GM19239 (cell line): ENCODE measurements at places on chromosomes 3 and 15.

DNA sequence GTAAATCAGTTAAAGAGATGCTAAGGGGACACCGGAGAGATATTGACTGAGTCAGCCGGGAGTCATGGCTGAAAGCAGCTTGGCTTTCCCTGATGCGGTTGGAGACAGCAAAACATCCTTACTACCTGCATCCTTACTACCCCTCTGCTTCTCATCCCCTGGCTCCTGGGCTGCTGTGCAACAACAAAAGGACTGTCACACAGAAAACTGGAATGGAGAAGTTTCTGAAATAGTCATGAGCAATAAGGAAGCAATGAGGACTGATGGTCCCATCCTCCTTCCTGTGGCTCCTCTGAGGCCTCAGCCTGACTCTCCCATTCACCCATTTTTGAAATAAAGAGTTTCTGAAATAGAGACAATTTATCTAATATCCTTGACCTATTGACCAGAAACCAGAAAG lies 1.1 kb downstream of the HCLS1 start:
- no peak for DNase-seq

- no peak for DNase-seq
Measured at GRCh38 chr15:66919421-66919820, 146.0 kb upstream of the SMAD3 start.

DNA sequence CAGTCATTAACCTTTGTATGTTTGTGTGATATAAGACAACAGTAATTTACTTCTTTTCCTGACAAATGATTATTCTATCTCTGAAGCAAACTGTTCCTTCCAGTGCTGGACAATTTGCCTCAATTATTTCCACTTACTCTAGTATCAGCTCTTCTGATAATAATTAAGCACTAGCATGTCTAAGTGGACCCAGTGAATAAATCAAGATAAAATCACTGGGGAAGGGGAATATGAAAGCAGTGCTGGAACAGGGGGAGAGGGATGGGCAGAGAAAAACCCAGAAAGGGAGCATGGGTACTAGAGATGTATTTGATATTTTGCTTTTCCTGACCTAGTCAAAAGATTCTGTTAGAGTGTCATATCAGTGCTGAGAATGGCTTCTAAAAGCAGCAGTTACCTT lies 54.2 kb downstream of the SYN2 start:
- no peak for DNase-seq

GRCh38 chr3:189778340-189778950 lies 147.3 kb downstream of the TP63 start:
- DNase-seq: no peak

GRCh38 chr3:136044980-136045745 lies 79.6 kb downstream of the PPP2R3A start:
- no peak for DNase-seq

DNA sequence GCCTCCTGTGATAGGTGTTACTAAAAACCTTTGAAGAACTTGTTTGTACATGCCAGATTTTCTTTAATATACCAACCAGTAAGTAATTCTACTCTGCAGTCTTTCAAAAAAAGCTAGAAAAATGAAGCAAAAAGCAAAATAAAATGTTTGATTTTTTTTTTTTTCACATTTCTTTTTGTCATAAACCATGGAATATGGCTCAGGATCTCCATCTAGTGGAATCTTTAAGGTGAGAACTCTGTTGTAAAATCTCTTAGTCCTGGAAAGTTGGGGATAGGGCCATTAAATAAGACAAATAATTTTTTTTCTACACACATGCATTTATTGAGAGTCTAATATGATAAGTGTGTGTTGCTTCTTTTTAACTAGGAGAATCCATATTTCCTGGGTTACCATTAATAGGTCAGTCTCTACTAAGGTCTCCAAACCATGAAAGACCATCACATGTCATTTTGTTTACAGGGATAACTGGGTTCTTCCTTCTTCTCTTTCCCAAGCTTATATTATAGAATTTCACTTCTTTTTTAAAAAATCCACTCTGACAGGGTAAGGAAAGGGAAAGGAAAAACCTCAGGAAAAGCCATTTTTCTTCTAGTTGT lies 84.6 kb downstream of the SLC9A9 start:
- DNase-seq: no peak

DNA sequence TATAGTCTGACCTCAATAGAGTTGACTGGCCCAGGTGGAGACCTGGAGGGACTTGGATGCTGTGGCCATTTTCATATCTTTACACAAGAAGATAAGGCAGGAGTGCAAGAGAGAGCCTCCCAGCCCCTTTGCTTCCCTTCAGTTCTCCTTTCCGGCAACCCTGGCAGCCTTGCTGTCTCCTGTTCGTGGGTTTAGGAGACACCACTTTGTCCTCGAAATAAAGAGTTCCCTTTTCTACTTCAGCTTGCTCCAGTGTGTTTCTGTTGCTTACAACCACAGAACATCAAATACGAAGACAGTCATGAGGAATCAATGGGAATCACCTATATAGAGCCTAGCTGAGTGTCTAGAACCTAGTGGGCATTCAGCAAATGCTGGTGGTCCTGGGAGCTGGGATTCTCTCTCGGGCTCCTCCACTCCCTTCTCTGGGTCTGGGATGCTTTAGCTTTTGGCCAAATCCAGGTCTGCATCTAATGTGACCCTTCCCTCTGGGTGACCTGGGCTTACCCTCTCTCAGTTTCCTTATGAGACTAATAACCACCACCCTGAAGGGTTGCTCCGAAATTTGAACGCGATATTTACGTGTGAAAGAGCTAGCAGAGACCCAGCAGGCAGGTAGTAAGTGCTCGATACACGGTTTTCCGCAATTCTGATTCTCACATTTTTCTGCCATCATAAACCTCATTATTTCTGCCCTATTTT lies 44.5 kb downstream of the PCSK6 start:
- DNase-seq: no peak

- no peak for DNase-seq
Measured at GRCh38 chr15:40339621-40339945, 1.2 kb downstream of the CCDC9B start.

DNA sequence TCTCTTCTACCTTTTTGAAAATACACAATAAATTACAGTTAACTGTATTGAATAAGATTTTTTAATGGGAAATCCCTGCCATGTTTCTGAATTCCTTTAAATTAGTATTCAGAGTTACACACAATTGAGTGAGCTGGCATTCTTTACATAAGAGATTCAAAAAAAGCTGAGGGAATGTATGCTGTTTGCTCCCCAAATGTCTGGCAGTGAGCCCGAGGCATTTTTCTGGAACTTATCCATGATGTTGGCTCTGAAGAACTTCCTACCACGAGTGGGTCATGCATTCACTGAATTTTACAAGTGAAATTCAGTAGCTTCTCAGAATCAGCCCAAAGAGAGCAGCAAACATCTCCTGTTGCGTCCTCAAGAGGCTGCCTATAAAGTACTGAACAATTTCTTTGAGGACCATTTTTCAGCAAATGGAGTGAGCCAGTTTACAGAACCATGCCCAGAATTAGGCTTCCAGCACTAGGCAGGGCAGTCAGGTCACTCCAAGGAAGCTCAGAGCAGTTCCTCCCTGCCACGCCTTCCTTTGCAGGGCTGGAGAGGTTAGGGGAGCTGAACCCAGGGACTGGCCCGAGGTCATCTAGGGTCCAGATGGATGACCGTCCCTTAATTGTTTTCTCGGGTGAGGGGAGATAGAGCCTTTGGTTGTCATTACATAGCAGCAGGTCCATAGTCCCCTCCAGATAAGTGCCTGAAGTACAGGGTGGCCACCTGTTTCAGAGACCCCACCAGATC lies 21.2 kb downstream of the GABRA5 start:
- no peak for DNase-seq
